Muscle of leg (tissue), 16 donors: ENCODE measurements at places on chromosomes 2 and 18. TPM values are rescaled to one million over a fixed set of nuclear protein-coding genes. Genes with fewer than 3 reads are reported as not detected.

DNA sequence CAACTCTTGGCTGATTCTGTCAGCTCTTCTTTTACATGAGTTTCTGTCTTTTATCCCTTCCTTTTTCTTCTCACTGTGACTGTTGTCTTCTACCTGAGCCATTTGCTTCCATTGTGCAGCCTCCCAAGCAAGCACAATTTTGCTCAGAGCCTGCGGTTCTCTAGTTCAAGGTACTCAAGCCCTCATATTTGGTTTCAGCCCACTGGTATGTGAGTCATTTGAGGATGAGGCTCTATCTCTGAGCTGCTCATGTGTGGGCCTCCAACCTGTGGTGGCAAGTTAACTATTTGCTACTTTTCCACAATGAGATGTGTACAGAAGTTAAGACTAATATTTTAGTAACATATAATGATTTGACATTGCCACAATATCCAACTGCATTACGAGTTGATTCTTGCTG lies 183.0 kb downstream of the PHLPP1 start:
- peaks cover 17% of the 10 kb centered on the region for H3K36me3 ChIP-seq
- H3K4me3 ChIP-seq: no peak overlapping the region
- no peaks in the 10 kb centered on the region for H3K4me1 ChIP-seq
- H3K27me3 ChIP-seq: no peaks in the 10 kb centered on the region
- no peak overlapping the region for H3K27ac ChIP-seq

DNA sequence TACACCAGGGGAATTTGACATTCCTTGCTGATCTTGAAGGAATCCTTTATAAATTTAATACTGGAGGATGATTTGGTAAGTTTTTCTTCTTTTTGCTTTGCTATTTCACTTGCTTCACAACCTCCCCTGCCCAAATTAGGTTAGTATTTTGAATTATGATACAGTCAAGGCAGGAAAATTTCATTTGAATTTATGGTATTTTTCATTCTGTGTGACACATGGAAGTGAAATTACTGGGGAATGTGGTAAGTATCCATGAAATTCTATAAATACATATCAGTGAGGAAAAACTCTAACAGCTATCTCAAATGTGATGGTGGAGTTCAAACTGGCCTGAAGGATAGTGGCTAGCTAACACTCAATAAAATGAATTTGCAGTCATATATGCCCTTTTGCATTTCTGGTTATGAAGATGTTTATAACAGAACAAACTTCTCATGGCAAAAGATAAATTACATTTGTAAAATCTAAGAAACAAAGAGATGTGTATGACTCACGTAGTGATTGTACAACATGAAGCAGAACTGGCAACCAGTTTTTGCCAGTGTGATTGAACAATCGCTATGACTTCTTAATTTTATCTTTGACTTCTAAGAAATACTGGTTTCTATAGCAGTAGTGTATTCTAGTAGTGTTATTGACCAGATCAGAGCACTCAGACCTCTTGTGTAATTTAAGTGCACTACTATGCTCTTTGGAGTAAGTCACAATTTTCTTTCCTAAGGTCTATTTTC lies 152.6 kb downstream of the IKZF2 start:
- no peak overlapping the region for H3K4me3 ChIP-seq
- no peak for DNase-seq
- no peak overlapping the region for H3K27ac ChIP-seq
- no peaks in the 10 kb centered on the region for H3K4me1 ChIP-seq

- no peak overlapping the region for H3K4me3 ChIP-seq
- peaks cover 10% of the 10 kb centered on the region for H3K4me1 ChIP-seq
- no peak for DNase-seq
- H3K27ac ChIP-seq: no peak overlapping the region
- no peaks in the 10 kb centered on the region for H3K27me3 ChIP-seq
- no peaks in the 10 kb centered on the region for H3K36me3 ChIP-seq
These were observed 12.6 kb upstream of the PKDCC start for GRCh38 chr2:42035241-42035640.

Gene SERPINB10
- 0.04 TPM for total RNA-seq

Gene TBC1D8
- 21.5 TPM for total RNA-seq

DNA sequence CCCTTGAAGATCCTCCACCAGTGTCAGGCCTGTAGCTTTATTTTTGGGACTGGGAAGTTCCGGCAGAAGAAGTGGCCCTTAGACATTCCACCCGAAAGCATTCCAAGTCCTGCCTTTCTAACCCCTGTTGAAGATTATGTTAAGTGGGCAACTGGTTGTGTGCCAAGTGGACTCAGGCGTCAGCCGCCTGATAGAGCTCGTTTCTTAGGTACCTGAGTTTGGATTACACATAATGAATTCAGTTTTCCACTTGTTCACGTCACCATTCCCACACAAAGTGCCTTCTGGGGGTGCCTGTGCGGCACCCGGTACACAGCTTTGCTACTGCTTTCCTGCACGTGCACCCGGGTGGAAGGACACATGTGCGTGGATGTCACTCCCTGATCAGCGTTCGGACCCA lies 156.5 kb downstream of the PTGR3 start:
- H3K27me3 ChIP-seq: no peaks in the 10 kb centered on the region
- no peak for DNase-seq
- no peak overlapping the region for H3K27ac ChIP-seq
- H3K4me1 ChIP-seq: peaks cover 9% of the 10 kb centered on the region

Gene GREB1L
- 7.2 TPM for total RNA-seq

DNA sequence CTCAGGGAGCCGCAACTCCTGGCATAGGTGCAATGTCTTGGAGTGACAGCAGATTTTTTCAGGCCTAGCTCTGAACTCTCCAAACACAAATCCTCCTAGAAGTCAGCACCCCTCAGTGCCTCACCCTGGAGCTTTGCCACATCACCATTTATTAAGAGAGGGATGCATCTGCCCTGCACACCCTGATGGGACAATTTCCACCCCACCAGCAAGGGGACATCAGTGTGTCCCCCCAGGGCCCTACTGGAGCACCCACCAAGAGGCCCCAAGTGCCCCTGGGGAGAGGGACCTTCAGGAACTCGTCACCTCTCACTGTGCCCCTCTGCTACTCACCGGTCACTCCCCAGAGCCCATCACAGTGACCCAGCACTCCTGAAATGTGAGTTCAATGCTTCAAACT lies 144.7 kb downstream of the NDUFA10 start:
- peaks cover 13% of the 10 kb centered on the region for H3K4me1 ChIP-seq
- no peak overlapping the region for H3K4me3 ChIP-seq
- peaks cover 13% of the 10 kb centered on the region for H3K27me3 ChIP-seq
- H3K36me3 ChIP-seq: no peaks in the 10 kb centered on the region

Gene RASGRP3
- 38.3 TPM for total RNA-seq

DNA sequence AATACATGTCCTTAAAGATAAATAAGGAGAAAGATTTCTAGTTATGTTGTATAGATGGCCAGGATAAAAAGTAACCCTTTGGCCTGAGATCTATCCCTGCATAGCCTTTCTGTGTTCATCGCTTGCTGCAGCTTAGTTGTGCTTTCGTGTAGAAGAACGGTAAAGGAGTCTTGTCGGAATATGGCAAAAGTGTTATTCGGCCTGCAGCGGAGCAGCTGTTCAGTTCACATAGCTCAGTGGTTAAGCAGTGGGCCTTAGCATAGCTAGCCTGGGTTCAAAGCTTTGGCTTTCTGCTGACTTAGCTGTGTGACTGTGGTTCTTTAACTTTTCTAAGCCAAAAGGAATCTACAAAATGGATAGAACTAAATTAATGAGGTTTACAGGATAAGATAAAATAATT lies 55.4 kb downstream of the MALT1 start:
- H3K4me3 ChIP-seq: no peak overlapping the region
- DNase-seq: peak; percentile 54
- no peaks in the 10 kb centered on the region for H3K27me3 ChIP-seq
- no peak overlapping the region for H3K27ac ChIP-seq
- peaks cover 5% of the 10 kb centered on the region for H3K36me3 ChIP-seq
- peaks cover 7% of the 10 kb centered on the region for H3K4me1 ChIP-seq

Gene MIB1
- total RNA-seq: 58.9 TPM

DNA sequence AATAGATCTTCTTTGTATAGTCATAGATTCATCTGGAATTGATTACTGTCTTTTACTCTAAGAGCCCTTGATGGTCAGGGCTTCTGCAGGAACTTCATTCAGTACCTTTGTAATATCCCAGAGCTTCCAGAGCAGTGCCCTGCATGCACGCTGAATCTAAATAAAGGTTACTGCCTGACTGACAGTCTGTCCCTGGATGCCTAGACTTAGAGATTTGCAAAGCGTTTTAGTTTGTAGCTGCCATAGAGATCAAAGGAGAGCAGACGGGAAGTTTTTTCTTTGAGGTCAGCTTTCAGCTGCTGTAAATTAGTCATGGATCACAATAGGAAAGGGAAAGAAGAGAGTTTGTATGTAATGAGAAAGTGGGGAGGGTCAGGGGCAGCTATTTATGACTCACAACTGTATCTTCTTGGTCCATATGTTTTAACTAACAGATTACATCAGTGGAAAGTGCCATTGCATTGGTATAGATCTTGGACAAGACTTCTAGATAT lies 45.2 kb upstream of the NYAP2 start:
- no peaks in the 10 kb centered on the region for H3K4me1 ChIP-seq
- no peaks in the 10 kb centered on the region for H3K36me3 ChIP-seq
- no peaks in the 10 kb centered on the region for H3K27me3 ChIP-seq
- no peak overlapping the region for H3K4me3 ChIP-seq
- DNase-seq: peak; percentile 45

- DNase-seq: no peak
- no peak overlapping the region for H3K4me3 ChIP-seq
- peaks cover 6% of the 10 kb centered on the region for H3K4me1 ChIP-seq
- no peak overlapping the region for H3K27ac ChIP-seq
- H3K36me3 ChIP-seq: no peaks in the 10 kb centered on the region
- no peaks in the 10 kb centered on the region for H3K27me3 ChIP-seq
These were observed 89.8 kb downstream of the LDLRAD4 start for GRCh38 chr18:13308369-13308768.

Gene DNER
- 1.9 TPM for total RNA-seq

GRCh38 chr2:171583566-171583965 lies 61.3 kb downstream of the CYBRD1 start:
- no peaks in the 10 kb centered on the region for H3K36me3 ChIP-seq
- H3K4me1 ChIP-seq: no peaks in the 10 kb centered on the region
- no peak overlapping the region for H3K4me3 ChIP-seq
- H3K27me3 ChIP-seq: no peaks in the 10 kb centered on the region
- DNase-seq: no peak
- H3K27ac ChIP-seq: no peak overlapping the region

Gene DPYSL5
- total RNA-seq: 10.0 TPM

Gene KIF1A
- total RNA-seq: 7.3 TPM

GRCh38 chr2:33435518-33435917 lies 40.9 kb upstream of the RASGRP3 start:
- H3K4me1 ChIP-seq: no peaks in the 10 kb centered on the region
- DNase-seq: no peak
- H3K27me3 ChIP-seq: no peaks in the 10 kb centered on the region
- H3K36me3 ChIP-seq: no peaks in the 10 kb centered on the region

DNA sequence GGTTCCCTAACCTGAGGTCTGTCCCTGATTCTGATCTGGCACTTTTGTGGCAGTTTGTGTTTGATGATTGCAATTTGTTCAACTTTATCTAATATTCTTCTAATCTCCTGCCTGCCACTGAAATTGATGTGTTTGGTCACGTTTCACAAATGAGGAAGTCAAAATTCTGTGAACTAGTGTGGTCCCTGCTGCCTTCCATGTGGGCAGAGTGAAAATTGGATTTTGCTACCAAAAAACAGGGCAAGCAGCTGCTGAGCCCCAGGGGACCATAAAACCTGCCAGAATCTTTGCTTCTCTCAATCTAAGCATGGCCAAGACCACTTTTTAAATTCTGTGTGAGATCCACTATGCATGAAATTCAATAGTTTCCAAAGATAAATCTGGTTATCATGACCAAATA lies 195.5 kb upstream of the CYRIA start:
- no peaks in the 10 kb centered on the region for H3K36me3 ChIP-seq
- no peaks in the 10 kb centered on the region for H3K27me3 ChIP-seq
- H3K27ac ChIP-seq: no peak overlapping the region
- H3K4me1 ChIP-seq: no peaks in the 10 kb centered on the region

Gene MTCL1
- total RNA-seq: 20.9 TPM

- no peaks in the 10 kb centered on the region for H3K4me1 ChIP-seq
- DNase-seq: no peak
- H3K27me3 ChIP-seq: peaks cover 2% of the 10 kb centered on the region
- no peak overlapping the region for H3K27ac ChIP-seq
These were observed 107.9 kb downstream of the PTGR3 start for GRCh38 chr18:75100832-75101630.

DNA sequence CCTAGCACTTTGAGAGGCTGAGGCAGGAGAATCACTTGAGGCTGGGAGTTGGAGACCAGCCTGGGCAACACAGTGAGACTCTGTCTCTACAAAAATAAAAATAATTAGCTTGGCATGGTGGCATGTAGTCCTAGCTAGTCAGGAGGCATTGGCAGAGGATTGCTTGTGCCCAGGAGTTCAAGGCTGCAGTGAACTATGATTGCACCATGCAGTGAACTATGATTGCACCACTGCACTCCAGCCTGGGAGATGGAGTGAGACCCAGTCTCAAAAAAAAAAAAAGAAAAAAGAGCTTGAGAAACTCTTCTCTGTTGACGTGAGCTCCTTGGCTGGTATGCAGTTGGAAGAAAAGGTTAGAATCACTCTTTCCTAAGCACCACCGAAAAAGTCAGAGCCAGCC lies 125.1 kb upstream of the TNP1 start:
- H3K4me1 ChIP-seq: peaks cover 30% of the 10 kb centered on the region
- DNase-seq: no peak
- H3K27ac ChIP-seq: no peak overlapping the region
- H3K36me3 ChIP-seq: no peaks in the 10 kb centered on the region
- H3K4me3 ChIP-seq: no peak overlapping the region
